ENCODE measurements at places on chromosomes 5 and 9.
A peak's percentile ranks its signal among the peaks of the same experiment; 100 is the strongest.

- DNase-seq, result peak; percentile 42
Measured at GRCh38 chr5:16456103-16456832, 9.3 kb downstream of the ZNF622 start.

- DNase-seq, result no peak
Measured at GRCh38 chr5:179407191-179408175, 62.2 kb upstream of the ADAMTS2 start.

DNA sequence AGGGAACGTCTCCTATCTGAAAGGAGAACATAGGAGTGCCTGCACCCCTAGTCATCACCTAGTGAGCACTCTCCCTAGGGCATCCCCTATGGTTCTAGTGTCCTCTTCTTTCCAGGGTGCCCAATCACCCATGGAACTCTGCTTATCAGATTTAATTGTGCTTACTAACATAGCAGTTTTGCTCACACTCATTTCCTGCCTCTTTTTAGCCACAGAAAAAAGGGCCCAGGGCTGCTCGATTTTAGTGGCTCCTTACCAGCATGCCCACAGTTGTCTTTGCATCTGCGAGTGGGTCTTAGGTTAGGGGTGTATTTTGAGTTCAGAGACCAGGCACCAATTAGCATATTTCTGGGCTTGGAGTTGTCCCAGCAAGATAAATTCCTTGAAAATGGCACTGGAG lies 1110.2 kb downstream of the TAF11L14 start:
- no peak for DNase-seq

GRCh38 chr9:34253460-34253837 lies 74.6 kb downstream of the UBAP1 start:
- no peak for DNase-seq

DNA sequence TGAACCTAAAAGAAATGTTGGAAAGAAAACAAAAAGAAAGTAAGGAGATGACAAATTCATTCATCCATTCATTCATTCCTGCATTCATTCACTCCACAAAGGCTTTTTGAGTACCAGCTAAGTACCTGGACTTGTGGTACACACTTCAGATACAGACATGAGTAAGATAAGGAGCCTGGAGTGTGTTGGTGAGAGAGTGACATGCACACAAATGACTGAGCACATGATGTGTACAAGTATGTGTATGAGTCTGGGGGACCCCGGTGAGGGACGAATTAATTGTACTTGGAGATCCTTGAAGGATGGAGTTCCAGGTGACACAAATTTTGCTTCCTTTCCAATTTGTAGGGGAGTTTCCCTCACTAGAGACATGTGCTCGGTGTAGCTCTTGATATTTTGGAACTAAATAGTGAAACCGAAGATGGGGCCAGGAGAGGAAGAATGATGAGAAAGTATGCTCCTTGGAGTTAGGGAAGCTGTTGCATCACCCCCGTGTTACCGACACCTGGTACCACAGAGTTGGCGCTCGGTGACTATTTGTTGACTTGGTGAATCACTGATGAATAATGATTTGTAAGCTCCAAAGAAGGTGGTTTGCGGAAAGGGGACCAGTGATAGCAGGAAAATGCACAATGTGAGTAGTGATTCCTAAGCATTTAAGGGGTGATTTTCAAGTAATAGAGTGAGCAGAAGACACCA lies 509.8 kb downstream of the CCDC171 start:
- no peak for DNase-seq

DNA sequence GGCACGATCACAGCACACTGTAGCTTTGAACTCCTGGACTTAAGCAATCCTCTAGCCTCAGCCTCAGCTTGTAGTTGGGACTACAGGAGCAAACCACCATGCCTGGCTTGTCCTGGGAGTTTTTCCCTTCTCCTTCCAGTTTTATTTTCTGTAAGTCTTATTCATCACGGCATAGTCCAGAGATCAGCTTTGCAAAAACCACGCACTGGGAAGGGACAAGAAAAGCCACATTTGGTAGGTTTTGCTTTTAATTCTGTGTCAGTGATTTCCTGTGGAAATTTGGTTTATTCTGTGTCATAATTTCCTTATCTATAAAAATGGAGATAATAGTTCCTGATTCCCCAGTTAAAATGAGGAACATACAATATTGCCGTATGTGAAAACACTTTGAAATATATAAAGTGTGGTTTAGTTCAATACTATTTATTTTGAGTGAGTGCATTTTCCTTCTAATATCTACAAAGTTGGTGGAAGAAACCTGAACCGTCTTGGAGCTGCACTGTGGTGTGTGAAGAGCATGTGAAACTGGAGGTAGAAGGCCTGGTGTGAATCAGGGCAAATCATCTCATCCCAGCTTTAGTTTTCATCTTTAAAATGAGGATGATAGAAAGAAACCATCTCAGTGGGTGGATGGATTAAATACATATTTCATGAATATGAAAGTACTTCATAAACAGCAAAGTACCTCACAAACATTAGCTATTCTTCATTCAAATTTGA lies 92.8 kb upstream of the ELL2 start:
- no peak for DNase-seq

DNA sequence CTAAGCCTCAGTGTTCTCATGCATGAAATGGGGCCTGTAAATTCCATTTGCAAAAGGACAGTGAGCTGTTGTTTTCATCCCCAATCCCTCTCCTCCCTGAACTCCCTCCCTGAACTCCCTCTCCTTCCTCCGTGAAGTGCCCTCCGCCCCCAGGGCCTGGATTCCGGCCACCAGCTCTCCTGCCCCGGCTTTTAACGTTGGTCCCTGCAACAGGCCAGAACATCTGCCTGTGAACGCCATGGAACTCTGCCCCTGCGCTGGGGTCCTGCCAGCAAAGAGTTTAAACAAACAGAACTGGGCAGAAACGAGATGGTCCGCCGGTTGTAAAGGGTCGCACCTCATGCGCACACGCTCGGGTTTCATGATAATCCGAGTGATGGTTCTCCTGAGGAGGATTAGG lies 62.4 kb downstream of the SMIM23 start:
- DNase-seq, result no peak

GRCh38 chr9:24776226-24776625 lies 230.5 kb upstream of the IZUMO3 start:
- no peak for DNase-seq

GRCh38 chr9:26399556-26399955 lies 493.0 kb downstream of the CAAP1 start:
- no peak for DNase-seq

GRCh38 chr5:149044453-149045088 lies 18.3 kb downstream of the SH3TC2 start:
- DNase-seq, result no peak

GRCh38 chr5:159322180-159322579 lies 8.1 kb downstream of the IL12B start:
- no peak for DNase-seq

DNA sequence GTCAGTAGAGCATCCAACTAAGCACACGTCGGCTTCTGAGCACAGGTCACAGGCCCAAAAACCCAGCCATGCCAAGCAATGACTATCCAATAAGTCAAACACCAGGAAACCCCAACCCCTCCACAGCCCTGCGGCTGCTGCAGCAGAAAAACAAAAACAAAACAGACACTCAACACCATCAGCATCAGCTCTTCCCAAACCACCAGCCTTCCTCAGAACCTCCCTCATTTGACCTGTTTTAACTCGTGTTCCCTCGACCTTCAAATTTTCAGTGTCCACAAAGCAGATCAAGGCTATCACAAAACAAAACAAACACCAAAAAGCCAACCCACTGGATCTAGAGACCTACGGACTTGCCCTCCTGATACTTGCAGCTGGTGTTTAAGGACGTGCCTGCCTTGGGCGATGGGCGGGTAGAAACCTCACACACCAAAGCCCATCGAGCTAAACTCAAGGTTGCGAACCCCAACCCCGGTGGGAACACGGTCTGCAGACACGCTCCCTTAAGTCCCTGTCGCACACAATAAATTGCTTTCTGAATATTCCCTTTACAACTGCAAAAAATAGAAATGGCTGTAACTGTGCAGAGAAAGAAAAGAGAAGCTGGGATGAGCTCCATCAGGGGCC lies 247.1 kb upstream of the ANKRD55 start:
- DNase-seq, result no peak

DNA sequence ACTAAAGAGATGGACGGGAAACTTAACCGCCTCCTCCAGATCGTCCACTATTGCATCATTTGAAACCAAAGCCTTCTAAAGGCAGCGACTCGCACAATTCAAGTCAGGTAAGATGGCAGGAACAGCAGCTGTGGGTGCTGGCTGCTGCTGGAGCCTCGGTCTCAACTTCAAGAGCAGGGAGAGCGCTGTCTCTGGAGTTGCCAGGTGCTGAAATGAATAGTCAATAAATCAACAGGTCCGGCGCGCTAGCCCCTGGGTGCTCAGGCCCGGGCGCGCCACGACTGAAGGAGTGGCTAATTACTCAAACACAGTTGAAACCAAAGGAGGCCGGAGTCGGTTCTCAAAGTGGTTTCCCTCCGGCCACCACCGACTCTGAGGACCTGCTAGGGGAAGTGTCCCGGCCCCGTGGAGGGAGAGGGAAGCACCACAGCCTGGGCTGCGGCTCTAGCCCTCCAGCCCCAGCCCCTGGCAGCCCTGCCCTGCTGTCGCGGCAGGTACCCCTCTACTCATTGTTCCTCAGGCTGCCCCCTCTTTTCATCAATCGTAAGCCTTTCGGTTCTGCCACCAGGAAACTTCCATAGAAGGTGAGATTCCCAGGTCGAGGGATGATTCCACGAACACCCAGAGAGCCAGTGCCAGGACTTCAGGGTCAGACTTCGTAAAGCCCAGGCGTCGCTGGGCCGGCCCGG lies 804 bp downstream of the TTC39B start:
- DNase-seq, result peak; percentile 94

DNA sequence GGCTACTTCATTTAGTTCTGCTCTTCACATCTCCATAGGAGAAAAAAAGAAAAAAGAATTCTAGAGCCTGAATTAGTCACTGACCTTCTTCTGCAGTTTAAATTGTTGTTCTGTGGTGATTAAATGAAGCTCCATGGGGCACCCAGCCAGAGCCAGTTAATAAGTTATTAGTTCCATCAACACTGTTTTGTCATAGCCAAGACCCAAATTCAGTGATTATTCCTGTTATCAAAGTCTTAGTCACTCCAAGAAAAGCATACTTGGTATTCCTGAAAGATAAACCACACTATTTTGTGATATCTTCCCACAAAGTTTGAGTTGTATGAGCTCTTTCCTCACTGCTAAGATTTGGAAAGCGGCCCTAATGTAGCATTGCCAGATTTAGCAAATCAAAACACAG lies 134.8 kb upstream of the RGMB start:
- DNase-seq, result no peak

- no peak for DNase-seq
Measured at GRCh38 chr5:144024545-144024944, 145.9 kb downstream of the YIPF5 start.

DNA sequence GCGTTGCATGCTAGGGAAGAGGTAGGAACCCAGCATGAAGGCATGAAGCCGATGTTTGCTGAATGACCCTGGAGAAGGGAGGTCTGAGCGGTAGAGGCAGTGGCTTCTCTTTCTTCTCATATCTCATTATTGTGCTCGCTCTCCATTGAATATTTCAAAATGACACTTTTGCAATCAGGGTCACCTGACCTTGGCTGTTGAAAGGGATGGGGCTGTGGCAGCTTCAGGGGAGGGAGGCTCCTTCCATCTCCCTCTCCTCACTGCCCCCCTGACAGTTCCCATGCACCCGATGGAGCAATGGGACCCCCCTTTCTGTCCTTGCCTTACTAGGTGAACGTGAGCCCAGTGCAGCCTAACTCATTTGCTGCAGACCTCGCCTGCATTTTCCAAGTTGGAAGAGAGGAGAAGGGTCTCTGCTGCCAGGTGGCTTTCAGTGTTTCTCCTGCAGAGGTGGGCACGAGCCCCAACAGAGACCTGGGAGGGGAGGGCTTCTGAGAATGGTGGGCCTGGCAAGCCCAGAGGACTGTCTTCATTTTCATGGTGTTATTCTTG lies 17.9 kb downstream of the STC2 start:
- DNase-seq, result no peak

DNA sequence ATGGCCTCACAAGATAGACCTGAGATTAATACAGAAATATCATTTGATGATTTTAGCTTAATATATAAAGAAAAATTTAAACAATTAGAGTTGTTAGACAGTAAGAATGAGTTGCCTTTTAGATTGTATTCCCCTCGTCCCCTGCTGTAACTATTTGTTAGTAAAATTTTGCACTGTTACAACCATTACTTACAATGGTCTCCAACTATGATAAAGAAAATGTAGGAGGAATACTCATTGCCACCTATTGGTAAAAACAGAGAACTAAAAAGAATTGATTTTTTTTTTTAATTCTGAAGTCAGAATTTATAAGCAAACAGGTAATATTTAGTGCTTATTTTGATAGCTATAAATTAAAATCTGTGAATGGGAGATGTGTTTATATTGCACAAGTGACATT lies 937.6 kb downstream of the TLE4 start:
- DNase-seq, result no peak
